ENCODE measurements at places on chromosomes 3 and 15.

GRCh38 chr3:115974940-115975339 lies 351.6 kb downstream of the GAP43 start:
- H3K27me3 ChIP-seq = no peaks in the 10 kb centered on the region
- DNase-seq = no peak
- no peaks in the 10 kb centered on the region for H3K4me1 ChIP-seq
- no peak overlapping the region for H3K27ac ChIP-seq

DNA sequence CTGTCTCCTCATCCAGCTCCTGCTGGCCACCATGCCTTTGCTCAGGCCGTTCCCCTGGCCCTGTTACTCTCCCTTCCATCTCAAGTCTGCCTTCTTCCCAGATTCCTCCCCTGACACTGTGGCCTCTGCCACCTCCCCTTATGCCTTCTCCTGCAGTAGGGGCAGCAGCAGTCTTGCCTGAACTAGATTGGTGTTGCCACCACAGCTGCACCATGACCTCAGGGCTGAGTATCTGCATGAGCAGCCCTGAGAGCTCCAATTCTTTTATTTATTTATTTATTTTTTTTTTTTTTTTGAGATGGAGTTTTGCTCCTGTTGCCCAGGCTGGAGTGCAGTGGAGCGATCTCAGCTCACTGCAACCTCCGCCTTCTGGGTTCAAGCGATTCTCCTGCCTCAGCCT lies 13.8 kb upstream of the CAMP start:
- no peak overlapping the region for H3K27ac ChIP-seq
- no peak overlapping the region for H3K4me3 ChIP-seq
- H3K4me1 ChIP-seq = no peaks in the 10 kb centered on the region

DNA sequence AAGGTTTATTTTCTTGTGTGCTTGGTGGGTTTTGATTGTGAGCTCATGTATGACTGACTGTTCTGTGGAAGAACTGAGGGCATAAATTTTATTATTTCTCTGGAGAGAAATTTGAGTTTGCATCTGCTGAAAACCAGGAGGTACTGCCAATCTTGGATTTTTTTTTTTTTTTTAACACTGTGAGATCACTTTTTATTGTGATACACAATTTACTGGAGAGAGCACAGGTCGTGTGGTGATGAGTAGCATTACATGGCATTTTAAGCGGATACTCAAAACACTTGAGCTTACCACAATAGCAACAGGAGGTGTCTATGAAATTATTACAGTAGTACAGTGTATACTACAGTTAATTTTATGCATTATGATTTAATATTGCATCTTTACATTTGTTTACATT lies 237.4 kb downstream of the MFSD1 start:
- H3K27me3 ChIP-seq = no peaks in the 10 kb centered on the region
- no peak for DNase-seq
- H3K27ac ChIP-seq = no peak overlapping the region
- H3K4me3 ChIP-seq = no peak overlapping the region
- no peaks in the 10 kb centered on the region for H3K4me1 ChIP-seq

- no peak for DNase-seq
- no peaks in the 10 kb centered on the region for H3K36me3 ChIP-seq
- no peak overlapping the region for H3K27ac ChIP-seq
- H3K4me3 ChIP-seq = no peak overlapping the region
- H3K27me3 ChIP-seq = no peaks in the 10 kb centered on the region
- peaks cover 14% of the 10 kb centered on the region for H3K4me1 ChIP-seq
Measured at GRCh38 chr3:114566162-114566755, 272.4 kb downstream of the TIGIT start.

- no peaks in the 10 kb centered on the region for H3K4me1 ChIP-seq
- no peaks in the 10 kb centered on the region for H3K36me3 ChIP-seq
- no peak overlapping the region for H3K27ac ChIP-seq
- H3K4me3 ChIP-seq = no peak overlapping the region
Measured at GRCh38 chr3:191236646-191237045, 37.6 kb downstream of the OSTN start.

DNA sequence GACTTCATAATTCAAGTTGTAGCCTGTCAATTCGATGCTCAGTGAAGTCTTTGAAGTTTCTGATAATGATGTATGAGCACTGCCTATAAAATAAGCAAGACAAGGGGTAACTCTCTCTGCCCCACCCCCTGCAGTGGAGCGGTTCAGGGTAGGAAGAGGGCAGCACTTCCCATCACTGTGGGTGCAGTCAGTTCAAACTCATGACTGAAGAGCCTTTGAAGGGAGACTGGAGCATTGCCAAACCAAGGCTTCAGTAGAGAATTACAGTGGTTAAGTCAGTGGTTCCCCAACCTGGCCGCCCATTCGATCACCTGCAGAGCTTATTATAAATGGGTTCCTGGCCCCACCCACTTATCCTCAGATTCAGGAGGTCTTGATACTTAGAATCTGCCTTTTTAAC lies 190.6 kb downstream of the SHQ1 start:
- peaks cover 9% of the 10 kb centered on the region for H3K27me3 ChIP-seq
- H3K4me1 ChIP-seq = no peaks in the 10 kb centered on the region
- H3K36me3 ChIP-seq = peaks cover 6% of the 10 kb centered on the region
- H3K4me3 ChIP-seq = no peak overlapping the region
- no peak overlapping the region for H3K27ac ChIP-seq

- H3K4me3 ChIP-seq = no peak overlapping the region
- H3K27ac ChIP-seq = no peak overlapping the region
- no peaks in the 10 kb centered on the region for H3K36me3 ChIP-seq
- peaks cover 15% of the 10 kb centered on the region for H3K4me1 ChIP-seq
- H3K27me3 ChIP-seq = peaks cover 2% of the 10 kb centered on the region
- no peak for DNase-seq
Measured at GRCh38 chr3:50551054-50551659, 16.4 kb downstream of the C3orf18 start.

- DNase-seq = peak; percentile 13
- H3K36me3 ChIP-seq = no peaks in the 10 kb centered on the region
- H3K27ac ChIP-seq = no peak overlapping the region
- H3K4me1 ChIP-seq = peaks cover 11% of the 10 kb centered on the region
- no peak overlapping the region for H3K4me3 ChIP-seq
- no peaks in the 10 kb centered on the region for H3K27me3 ChIP-seq
Measured at GRCh38 chr15:60905587-60905986, 323.5 kb downstream of the RORA start.

DNA sequence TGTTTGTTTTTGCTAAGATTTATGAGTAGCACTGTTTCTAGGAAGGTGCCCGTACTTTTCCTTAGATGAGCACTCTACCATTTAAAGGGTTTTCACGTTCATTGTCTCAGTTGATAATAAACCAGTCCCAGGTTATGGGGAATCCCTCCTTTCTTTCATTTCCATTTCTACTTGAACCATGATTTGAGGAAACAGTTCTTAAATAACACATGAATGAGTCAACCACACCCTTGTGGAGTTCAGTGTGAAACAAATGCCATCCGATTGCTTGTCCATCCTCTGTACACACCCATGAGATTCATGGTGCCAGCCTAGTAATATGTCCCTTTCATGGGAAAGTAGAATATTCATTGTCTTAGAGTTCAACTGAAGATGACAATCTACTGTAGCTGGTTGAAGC lies 23.1 kb downstream of the CMTM8 start:
- DNase-seq = no peak
- no peak overlapping the region for H3K4me3 ChIP-seq
- H3K27me3 ChIP-seq = peaks cover 2% of the 10 kb centered on the region
- H3K27ac ChIP-seq = no peak overlapping the region

DNA sequence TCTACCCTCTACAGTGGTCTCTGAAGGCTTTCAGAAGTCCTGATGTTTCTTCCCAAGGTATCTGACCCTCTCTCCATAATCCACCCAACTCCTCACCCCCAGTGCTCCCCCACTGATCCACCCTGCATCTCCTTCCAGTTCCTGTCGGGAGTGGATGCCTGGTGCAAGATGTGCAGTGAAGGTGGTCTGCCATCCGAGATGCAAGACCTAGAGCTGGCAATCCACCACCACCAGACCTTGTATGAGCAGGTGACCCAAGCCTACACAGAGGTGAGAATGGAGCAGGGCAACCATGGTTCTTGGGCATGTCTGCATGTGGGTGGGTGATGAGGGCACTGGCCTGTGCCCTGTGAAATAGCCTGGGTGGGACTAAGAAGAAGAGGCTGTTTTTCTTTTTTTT lies 337.8 kb upstream of the ROPN1 start:
- no peaks in the 10 kb centered on the region for H3K36me3 ChIP-seq
- no peaks in the 10 kb centered on the region for H3K27me3 ChIP-seq
- no peak overlapping the region for H3K4me3 ChIP-seq
- no peak overlapping the region for H3K27ac ChIP-seq

- peaks cover 2% of the 10 kb centered on the region for H3K27me3 ChIP-seq
- H3K36me3 ChIP-seq = no peaks in the 10 kb centered on the region
- H3K27ac ChIP-seq = no peak overlapping the region
- no peak for DNase-seq
- no peak overlapping the region for H3K4me3 ChIP-seq
Measured at GRCh38 chr3:177385831-177386301, 188.6 kb upstream of the TBL1XR1 start.

DNA sequence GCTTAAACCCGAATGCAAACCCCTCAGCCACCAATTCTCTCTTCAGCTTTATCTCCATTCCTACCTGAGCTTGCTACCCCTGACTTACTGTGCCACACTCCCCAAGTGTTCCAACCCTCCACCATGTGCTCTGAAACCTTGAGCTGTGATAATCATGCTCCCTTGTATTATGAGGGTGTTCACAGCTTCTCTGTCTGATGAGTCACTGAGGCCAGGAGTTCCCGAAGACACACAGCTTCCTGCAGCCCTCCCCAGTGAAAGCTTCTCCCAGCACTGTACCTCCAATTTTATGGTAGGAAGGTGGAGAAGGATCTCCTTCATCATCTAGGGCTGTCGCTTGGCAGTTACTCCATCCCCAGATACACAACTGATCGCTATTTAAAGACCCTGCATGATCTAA lies 24.9 kb downstream of the STAC start:
- no peak for DNase-seq
- no peaks in the 10 kb centered on the region for H3K4me1 ChIP-seq
- no peak overlapping the region for H3K27ac ChIP-seq
- no peaks in the 10 kb centered on the region for H3K36me3 ChIP-seq
- H3K27me3 ChIP-seq = no peaks in the 10 kb centered on the region

- peaks cover 2% of the 10 kb centered on the region for H3K27me3 ChIP-seq
- no peak overlapping the region for H3K4me3 ChIP-seq
- H3K36me3 ChIP-seq = peaks cover 16% of the 10 kb centered on the region
- peaks cover 60% of the 10 kb centered on the region for H3K4me1 ChIP-seq
- peak overlapping the region; percentile 2 for H3K27ac ChIP-seq
- no peak for DNase-seq
Measured at GRCh38 chr15:94416820-94417219, 185.5 kb downstream of the MCTP2 start.

GRCh38 chr3:27696906-27697305 lies 25.2 kb downstream of the EOMES start:
- DNase-seq = no peak
- H3K4me3 ChIP-seq = no peak overlapping the region
- no peak overlapping the region for H3K27ac ChIP-seq
- no peaks in the 10 kb centered on the region for H3K4me1 ChIP-seq
- peaks cover 10% of the 10 kb centered on the region for H3K36me3 ChIP-seq

- H3K27me3 ChIP-seq = peaks cover 5% of the 10 kb centered on the region
- no peaks in the 10 kb centered on the region for H3K36me3 ChIP-seq
- DNase-seq = no peak
Measured at GRCh38 chr15:39783244-39783820, 691 bp upstream of the FSIP1 start.

GRCh38 chr3:37762286-37762685 lies 99.4 kb upstream of the CTDSPL start:
- H3K27ac ChIP-seq = no peak overlapping the region
- peaks cover 7% of the 10 kb centered on the region for H3K27me3 ChIP-seq
- no peaks in the 10 kb centered on the region for H3K4me1 ChIP-seq
- no peak for DNase-seq

DNA sequence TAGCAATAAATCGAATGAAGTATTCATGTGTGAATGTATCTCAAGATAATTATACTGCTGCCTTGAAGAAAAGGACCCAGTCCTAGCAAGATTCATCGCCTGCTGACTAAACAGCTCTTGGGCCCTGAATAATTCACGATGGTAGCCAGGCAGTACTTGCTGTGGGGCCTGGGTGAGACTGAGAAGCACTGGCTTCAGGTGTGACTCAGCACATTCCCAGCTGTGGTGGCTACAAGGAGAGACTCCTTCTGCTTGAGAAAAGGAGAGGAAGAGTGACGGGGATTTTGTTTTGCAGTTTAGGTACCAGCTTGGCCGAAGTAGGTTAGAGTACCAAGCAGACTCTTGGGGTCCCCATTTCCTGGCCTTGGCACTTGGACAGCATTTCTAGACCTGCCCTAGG lies 47.6 kb upstream of the CD200R1L start:
- no peaks in the 10 kb centered on the region for H3K4me1 ChIP-seq
- H3K4me3 ChIP-seq = no peak overlapping the region
- DNase-seq = no peak
- H3K36me3 ChIP-seq = no peaks in the 10 kb centered on the region
- no peak overlapping the region for H3K27ac ChIP-seq
- peaks cover 2% of the 10 kb centered on the region for H3K27me3 ChIP-seq

DNA sequence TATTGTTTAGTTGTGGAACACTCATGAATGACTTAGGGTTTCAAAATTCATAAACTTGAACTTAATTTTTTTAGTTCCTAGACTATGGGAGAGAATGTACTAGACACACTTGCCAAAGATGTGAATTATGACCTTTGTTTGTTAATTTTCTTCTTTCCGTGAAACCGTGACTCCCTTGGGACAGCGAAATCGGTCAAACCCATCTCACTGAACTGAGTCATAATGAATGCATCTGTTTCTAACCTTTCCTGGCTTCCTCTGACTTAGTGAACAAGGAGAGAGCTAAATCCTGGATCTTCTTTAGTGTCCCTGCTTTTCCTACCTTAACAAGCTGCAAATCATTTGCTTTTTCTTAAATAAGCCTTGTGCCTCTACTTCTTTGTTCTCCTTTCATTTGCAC lies 85.5 kb downstream of the LARS2 start:
- no peak overlapping the region for H3K27ac ChIP-seq
- H3K27me3 ChIP-seq = peaks cover 2% of the 10 kb centered on the region
- no peak for DNase-seq
- H3K4me1 ChIP-seq = no peaks in the 10 kb centered on the region

GRCh38 chr3:126672741-126673140 lies 17.8 kb upstream of the TXNRD3 start:
- H3K4me1 ChIP-seq = no peaks in the 10 kb centered on the region
- H3K27ac ChIP-seq = no peak overlapping the region
- DNase-seq = no peak
- H3K4me3 ChIP-seq = no peak overlapping the region

DNA sequence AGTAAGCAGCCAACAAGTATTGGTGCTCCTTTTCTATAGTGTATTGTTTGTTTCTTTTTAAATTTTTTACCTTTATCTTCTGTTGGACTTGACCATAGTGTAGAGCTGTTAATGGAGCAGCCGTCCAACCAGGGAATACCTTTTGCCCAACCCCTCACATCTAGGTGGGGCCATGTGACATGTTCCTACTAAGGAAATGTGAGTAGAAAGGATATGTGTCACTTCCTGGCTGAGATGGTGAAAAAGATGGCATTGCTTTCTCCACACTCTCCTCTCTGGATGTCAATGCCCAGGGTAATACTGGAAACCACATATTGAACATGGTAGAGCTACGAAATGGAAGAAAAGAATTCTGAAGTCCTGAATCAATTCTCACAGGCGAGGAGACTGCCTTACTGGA lies 218.8 kb downstream of the TBL1XR1 start:
- no peaks in the 10 kb centered on the region for H3K36me3 ChIP-seq
- no peak for DNase-seq
- no peak overlapping the region for H3K27ac ChIP-seq
- peaks cover 4% of the 10 kb centered on the region for H3K27me3 ChIP-seq

Measured in immature natural killer cell (primary cell).